ENCODE measurements at places on chromosomes 3 and 15. TPM values are rescaled to one million over a fixed set of nuclear protein-coding genes. Genes with fewer than 3 reads are reported as not detected.

The KBTBD13 gene
- 0.11 TPM for total RNA-seq

The TWF2 gene
- 19.8 TPM for total RNA-seq

The PPP1R14D gene
- total RNA-seq: not detected

The WDR72 gene
- 10.2 TPM for total RNA-seq

The XCR1 gene
- total RNA-seq: 0.14 TPM

The SAXO2 gene
- 5.5 TPM for total RNA-seq

The TM6SF1 gene
- total RNA-seq: 3.8 TPM

The UNC13C gene
- total RNA-seq: 0.26 TPM

The CPN2 gene
- total RNA-seq: 0.21 TPM

The KBTBD12 gene
- total RNA-seq: 0.08 TPM
